Kasumi-1 (cell line): ENCODE measurements at places on chromosomes 1 and 21.

DNA sequence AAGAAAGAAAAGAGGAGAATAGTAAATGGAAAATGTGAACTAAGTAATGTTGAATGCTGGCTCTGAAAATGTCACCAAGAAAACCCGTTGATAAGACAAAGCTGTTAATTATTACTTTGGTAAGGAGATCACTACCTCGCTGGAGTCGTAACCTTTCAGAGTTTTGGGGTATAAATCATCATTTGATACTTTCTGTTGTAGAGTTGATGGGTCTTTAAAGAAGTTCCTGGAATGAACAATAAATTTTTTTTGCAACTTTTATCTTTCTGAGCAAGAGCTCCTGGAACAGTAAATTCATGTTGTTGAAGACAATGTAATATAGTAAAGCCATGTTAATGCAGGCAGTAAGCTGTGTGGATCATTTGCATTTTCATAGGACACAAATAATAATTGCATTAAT lies 46.2 kb downstream of the MAN1A2 start:
- DNase-seq: no peak

DNA sequence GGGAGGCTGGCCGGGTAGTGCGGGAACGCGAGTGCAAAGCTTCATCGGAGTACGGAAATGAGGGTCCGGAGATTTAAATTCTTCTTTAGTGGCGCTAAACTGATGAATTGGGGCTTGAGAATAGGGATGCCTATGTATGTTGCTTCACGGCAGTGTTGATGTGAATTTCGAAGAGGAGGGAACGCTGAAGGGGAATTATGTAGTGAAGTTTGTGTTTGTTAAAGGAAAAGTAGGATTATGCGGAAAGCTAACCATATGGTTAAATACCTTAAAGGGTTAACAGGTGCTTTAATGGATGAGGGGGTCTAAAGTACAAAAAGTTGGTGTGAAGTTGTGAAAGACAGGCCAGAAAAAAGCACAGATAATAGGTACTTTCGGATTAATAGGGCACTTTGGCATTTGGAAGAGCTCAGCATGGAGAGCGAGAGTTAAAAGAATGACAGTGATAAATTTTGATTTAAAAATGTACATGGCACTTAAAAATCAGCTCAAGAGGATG lies 1.4 kb downstream of the HS2ST1 start:
- DNase-seq: no peak

DNA sequence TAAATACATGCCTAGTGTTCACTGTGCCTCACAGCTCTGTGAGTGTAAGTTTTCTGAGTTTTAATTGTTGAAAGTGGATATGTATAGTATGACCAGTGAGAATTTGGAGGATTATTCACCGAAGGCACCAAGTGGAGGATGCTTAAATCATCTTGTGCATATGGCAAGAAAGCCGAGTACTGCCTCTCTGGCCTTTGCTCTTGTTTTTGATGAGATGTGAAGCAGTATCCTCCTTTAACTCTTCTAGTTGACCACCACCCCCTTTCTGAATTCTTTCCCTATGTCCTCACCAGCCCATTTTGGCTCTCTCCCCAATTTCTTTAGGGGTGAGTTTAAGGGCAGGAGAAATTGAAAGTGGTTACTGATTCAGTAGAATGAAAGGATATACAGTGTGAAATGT lies 130.4 kb downstream of the SYT2 start:
- DNase-seq: no peak

DNA sequence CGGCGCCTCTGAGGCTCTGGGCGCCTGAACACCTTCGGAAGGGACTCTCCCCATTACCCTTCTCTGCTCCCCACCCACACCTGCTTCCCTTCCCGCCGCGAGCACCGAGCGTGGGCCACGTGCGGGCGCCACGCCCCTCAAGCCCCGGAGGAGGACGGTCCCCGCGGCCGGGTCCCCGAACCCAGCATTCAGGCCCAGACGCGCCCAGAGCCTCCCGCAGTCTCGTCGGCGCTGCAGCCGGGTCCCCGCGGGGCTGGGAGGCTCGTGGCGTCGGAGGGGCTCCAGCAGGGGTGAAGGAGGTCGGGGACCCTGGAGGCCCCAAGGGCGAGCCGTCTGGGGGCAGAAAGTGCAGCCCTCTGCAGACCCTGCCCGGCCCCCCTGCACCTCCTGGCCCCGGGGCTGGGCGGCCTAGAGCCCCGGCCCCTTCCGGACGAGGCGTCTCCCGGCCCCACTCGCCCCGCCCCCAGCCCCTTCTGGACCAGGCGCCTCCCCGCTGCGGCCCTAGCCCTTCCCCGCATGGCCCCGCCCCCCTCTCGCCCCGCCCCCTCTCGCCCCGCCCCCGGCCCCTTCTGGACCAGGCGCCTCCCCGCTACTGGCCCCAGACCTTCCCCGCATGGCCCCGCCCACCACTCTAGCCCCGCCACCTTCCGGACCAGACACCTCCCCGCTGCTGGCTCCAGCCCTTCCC lies 378 bp upstream of the SMIM1 start:
- DNase-seq: peak; percentile 79

DNA sequence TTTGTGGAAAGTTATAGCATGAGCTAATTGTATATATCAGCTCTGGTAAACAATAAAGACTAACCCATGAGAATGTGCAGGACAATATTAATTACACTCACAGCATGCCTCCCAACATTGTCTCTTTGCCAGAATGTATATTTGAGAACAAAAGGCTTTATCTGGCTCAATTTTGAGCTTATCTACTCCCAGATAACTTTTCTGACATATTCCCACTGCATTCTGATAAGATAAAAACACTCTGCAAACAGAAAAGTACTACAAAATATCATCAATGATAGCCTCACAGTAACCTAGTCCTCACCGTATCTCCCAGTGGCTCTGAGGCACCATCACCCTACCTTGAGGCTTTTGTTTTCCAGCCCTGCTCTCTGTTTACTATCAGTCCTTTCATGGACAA lies 188.6 kb downstream of the SLC35F3 start:
- DNase-seq: no peak
